ENCODE measurements at places on chromosomes 13 and 19. TPM values are rescaled to one million over a fixed set of nuclear protein-coding genes. Genes with fewer than 3 reads are reported as not detected.

- no peak for DNase-seq
Measured at GRCh38 chr19:10019246-10019645, 6.0 kb downstream of the RDH8 start.

- no peak for DNase-seq
Measured at GRCh38 chr13:31898378-31899071, 133.0 kb upstream of the FRY start.

The FCAR gene
- 2.2 TPM for total RNA-seq

The EDNRB gene
- 20.4 TPM for total RNA-seq

GRCh38 chr13:60661521-60661920, 264.5 kb downstream of the TDRD3 start:
- no peak for DNase-seq

DNA sequence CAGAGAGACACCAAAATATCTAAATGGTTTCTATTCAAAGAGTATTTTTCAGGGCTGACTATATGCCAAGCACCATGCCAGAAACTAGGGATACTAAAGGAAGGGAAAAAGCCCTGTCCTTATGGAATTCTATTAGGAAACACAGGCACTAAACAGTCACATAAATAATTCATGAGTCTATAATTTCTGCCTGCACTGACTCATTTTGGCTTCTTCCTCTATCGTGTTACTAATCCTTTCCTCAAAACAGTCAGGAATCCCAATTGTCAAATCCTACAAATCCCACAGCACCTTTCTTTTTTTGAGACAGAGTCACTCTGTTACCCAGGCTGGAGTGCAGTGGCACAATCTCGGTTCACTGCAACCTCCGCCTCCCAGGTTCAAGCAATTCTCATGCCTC, 29.2 kb downstream of the XPO4 start:
- no peak for DNase-seq

DNA sequence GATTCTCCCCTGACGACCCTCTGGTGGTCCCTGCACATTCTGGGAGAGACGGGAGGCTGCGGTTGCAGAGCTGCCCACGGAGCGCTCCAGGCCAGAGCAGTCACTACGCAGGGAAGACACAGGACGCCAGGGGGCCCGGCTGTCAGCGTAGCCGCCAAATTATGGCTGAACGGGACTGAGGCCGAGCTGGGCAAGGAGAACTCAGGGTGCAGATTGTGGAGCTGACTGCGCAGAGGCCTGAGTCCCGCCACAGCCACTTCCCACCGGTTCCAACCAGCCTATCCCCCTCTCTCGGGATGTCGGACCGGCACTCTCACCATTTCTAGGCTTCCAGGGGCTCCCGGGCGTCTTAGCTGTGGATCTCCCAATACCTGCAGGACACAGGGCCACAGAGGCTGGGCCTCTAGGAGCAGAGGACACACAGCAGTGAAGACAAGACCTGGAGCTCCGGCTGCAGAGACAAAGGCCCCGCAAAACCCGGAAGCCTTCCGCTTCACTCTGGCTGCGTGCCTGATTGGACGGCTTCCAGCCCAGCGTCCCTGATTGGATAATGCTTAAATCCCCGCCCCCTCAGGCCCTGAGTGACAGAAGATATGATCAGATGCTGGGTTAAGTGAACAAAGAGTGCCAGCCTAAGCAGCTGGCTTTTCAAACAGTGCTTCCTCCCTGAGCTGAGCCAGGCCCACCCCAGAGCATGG, at the start of gene ZNF737:
Gene ZNF737 (minus strand): TSS at position 461 of the 698 bp plus-strand sequence. CDS start 141 bp downstream, at position 320.
- peak; percentile 84 for DNase-seq

The PLIN5 gene
- 13.3 TPM for total RNA-seq

GRCh38 chr19:38076337-38076736, 147.7 kb downstream of the DPF1 start:
- DNase-seq, result no peak

GRCh38 chr13:111882351-111882750, 184.6 kb upstream of the SOX1 start:
- DNase-seq, result no peak

Measured in liver (tissue), 10 donors.